ENCODE measurements at places on chromosomes 6 and 20.

GRCh38 chr6:43772681-43773049 is 2.7 kb downstream of the VEGFA start:
- DNase-seq, result no peak

DNA sequence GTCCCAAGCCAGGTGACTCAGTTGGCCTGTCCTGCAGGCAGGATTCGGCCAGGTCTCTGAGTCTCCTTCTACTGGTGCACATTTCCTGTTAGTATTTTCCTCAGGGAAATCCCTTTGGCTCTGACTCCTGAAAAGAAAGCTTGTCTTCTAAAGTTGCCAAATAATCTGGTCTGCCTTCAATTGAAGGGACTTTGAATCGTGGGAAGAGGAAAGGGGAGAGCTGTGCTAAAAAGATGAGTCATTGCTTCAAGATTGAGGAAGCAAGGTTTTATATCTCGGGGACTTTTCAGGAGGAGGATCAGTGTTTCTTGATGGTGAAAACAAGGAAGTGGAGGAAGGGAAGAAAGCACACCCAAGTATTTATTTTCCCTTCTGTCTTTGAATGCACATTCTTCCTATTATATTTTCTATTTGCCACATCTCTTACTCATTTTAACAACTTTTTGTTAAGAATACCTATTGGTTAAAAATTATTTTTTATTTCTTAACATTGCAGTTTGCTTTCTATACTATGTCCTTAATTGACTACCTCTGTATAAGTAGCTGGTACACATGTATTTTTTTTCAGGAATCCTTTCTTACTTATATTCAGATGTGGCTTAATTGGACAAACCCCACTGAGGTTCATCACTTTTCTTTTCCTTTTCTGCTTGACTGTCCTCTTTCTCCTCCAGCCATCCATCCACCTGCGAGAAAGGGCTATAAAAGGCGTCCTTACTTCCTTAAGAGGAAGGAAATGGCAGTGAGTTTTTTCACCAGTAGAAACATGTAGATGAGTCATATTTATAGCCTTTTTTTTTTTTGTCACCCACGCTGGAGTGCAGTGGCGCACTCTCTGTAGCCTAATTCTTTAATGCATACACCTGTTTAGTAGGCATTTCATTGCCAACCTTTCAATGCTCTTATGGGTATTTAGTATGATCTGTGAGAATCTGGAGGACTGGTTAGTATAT is 15.0 kb upstream of the IFNGR1 start:
- DNase-seq, result peak; percentile 78

GRCh38 chr6:25627001-25627400 is 25.0 kb upstream of the SCGN start:
- DNase-seq, result no peak

DNA sequence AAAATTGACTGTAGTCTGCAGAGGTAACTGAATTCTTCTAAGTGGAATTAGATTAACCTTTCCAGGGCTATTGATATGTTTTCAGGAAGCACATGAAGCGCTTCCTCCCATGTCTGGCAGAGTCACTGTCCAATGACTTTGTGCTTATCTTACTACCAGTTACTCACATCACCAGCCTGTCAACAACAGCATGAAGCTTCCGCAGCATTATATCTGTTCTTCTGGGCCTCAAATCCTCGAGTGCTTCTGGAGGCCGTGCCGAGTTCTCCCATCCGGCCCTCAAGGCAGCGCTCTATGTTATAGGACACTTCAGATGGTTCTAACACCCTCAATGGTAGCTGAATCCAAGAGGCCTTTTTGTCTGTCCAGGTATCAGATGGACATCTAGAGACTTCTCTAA is 33.2 kb downstream of the PSMG4 start:
- no peak for DNase-seq

DNA sequence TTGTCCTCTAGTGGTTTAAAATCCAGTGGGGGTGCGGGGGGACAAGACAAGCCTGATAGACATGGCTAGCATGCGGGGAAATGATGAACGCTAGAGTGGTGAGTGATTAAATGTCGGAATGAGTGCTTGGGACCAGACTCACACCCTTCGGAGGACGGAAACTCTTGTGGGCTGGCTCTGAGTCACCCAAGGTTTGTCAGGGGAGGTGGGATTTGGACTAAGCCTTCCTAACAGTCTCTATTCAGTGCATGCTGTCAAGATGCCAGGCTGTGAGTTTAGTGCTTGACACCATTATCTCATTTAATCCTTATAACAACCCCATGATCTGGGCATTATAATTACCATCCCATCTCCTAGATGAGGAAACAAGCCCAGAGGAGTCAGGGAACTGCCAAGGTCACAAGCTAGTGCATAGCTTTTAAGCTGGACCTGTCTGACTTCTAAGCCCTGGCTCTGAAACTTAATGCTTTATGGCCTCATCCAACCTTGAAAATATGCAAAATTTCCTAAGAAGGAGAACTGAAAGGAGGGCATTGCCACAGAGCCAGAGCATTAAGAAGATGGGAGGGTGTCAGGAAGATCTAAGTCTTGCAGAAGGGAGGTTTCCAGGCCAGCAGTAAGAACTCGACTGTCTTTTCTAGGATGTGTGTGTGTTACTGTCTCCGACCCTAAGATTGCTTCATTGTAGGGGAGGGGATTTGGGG is 168.7 kb upstream of the LRFN2 start:
- DNase-seq, result no peak

DNA sequence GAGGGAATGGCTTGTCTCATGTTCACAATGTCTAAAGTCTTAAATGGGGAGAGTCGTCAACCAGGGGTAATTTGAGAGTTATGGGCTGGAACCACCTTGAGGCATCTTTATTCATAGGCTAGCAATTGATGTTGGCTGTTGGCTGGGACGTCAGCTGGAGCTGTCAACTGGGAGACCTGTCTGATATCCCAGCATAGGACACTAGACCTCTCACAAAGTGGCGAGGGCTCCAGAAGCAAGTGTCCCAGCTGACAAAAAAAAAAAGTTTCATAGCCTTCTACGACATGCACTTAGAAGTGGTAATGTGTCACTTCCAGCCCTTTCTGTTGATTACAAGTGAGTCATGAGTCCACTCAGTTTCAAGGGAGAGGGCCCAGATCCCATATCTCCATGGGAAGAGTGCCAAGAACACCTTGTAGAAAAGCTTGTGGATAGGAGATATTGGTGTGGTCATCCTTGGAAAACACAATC is 278.0 kb downstream of the ESR1 start:
- no peak for DNase-seq

DNA sequence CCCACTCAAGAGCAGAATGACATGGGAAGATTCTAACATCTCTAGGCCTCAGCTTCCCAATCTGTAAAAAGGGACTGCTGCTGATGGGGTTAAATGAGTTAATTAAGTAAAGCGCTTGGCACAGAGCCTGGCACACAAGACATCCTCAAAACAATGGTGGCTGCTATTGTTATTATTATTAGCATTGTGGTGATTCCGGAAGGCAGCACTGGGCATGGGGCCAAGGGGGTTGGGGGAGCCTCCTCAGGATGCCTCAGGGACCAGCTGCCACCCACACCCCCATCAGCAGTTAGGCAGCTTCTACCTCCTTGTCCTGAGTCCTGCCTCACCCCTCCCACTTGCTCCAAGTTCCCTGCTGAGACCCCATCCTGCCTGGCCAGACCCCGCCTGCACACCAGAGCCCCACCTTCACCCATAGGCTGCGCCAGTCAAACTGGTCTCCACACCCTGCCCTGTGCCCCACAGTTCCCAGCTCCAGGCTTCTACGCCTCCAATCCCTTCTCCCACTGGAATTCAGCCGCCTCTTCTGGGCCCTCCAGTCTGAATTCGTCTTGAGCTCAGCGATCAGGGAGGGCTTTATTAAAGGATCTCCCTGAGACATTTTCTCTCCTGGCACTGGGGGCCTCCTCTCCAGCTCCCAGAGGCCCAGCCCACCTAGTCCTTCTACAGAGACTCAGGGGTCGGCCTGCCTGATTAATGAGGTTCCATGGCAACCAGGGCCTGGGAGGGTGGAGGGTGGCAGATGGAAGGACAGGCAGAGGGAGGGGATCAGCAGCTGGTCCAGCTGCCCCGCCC is 1.5 kb downstream of the E2F1 start:
- DNase-seq, result no peak

DNA sequence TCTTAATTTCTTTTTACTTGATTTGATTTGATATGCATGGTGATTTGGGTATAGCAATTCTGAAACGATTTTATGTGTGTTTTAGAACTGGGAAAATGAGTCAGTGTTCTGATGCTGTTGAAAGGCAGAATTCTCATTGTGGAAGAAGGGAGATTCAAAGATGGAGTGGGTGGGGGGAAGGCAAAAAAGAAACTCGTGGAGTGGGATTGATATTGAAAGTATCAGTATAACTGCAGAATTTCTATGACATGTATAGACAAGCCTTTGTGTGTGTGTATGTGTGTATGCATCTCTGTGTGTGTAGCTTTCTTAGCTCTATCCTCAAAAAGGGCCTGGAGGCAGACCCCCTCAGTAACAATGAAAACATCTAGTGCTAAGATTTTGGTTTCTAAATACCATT is 184.3 kb upstream of the OLIG3 start:
- DNase-seq, result no peak

- DNase-seq, result no peak
Measured at GRCh38 chr6:98033617-98034016, 750.6 kb upstream of the MMS22L start.

DNA sequence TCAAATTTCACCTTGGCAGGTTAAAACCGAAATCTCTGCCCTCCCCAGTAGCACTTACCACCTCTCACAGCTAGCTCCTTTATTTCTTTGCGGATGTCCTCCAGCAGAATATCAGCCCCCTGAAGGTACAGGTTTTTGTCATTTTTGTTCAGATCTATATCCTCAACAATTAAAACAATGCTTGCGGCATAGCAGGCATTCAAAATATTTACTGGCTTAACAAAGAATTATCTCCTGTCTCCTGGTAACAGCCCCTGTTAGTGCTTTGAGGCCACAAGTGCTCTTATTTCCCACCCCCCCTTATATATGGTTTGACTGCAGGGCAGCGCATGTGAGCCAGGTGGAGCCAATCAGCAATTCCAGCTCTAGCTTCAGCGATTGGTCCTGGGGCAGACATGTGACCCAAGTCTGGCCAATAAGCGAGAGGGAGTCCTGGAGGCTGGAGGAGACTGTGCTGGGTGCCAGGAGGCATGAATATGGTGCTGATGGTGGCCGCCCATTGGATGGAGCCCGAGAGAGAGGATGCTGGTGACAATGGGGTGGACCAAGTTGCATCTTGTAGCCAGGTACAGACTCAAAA is 21.0 kb downstream of the SULF2 start:
- no peak for DNase-seq

DNA sequence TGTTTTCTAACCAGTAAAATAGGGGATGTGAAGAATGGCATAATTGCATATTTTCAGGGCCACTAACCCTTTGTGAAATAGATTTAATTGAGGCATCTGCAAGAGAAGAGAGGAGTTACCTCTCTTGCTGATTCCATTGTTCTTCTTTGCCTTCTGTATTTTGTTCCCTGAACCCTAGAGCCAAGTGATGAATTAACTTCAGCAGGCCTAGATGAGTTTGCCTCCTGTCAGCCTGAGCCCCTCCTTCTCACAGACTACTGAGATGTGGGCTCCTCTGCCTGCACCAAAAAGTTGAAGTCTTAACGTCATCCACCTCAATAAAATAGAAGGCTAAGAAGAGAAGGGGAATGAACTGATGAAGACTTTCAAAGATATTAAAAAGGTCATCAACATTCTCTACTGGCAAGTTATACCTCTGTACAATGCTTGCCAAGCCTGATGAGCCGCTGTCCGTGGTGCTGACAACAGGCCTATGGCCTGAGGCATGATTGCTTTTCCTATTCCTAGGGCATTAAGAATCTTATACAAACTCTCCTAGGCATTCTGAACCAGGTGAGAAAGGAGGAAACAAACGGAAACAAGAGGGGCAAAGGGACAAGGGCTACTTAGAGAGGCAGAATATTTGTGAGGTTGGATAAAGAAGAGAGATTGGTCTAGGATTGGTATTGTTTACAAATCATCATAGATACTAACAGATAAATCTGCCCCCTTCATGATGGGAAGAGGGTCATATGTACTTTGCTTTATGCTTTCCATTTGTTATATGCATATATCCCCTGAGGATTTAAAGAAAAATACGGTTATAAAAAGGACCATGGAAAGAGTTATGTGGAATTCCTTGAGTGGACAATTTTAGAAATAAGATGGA is 46.8 kb downstream of the CD24 start:
- no peak for DNase-seq

DNA sequence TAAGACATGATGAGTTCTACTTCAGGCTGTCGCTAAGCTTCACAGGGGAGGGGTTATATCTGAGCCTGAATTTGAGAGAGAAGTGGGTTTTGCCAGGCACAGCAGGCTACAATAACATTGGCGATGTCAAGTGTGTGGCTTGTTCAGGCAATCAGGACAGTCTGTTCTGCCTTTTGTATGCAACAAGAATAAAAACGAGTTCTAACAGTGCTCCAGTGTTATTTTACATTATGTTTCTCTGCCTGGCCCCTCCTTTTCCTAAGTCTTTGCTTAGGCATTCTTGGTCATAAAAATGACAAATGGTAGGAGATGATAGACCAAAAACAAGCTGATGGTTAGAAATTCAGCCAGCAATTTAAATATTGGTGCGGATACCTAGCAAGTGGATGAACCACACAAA is 26.8 kb downstream of the PAQR8 start:
- DNase-seq, result no peak

DNA sequence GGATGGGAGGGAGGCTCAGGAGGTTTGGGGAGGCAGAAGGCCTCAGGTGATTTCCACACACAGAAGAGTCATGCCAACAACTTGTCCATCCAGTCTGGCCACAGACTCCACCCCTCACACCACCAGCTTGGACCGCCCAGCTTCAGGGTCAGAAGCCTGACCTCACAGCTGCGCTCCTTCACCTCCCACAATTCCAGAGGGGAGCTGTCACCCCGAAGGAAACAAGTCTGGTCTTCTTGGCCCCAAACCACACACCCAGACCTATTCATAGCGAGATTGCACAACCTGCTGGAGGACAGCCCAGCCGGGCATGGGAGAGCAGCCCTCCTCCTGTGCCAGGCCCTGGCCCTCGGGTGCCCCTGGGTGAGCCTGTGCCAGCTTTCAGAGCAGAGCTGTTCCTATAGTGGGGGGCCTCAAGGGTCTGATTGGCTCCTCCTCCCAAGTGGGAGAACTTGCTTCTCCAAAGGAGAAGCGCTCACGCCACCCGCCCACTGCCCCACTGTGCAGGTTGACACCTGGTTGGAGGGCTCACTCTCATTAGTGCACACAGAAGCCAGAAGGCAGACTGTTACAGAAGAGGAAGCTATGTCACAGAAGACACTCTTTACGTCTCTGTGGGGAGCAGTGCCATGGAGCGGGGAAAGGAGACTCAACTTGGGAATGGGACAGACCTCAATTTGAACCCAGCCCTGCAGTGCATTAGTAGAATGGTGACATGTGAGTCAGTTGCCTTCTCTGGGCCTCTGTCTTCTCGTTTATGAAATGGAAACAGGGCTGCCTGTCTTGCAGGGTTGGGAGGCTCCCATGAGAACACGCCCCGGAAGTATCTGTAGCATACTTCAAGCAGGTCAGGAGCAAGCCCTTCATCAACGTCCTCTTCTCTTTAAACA is 128.8 kb downstream of the FOXO3 start:
- DNase-seq, result peak; percentile 94

GRCh38 chr20:46710153-46710913 is 884 bp downstream of the SLC2A10 start:
- no peak for DNase-seq

Measured in fibroblast of the conjunctiva (primary cell).